Stimulated activated CD8-positive, alpha-beta memory T cell treated with anti-CD3 and anti-CD28 coated beads, Interleukin-15, amount 100 ng/mL, for 4 hours (primary cell): ENCODE measurements at places on chromosomes 12 and 14.

DNA sequence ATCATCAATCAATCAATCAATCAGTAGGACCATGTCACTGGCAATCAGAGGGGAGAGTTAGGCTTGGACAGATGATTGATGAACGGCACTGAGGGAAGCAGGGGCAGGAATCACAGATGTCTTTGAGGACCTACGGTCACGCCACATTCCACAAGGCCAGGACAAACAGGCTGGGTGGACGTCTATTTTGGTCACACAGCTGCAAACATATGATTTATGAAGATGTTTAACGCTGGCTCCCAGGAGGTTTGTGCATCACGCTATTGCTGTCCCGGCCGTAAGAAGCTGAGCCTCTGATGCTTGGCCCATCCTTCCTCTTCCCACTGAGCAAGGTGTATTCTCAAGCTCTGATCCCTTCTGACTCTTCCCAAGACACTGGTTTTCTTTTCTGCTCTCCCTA lies 160.8 kb downstream of the FOXN3 start:
- no peak for DNase-seq

- DNase-seq = no peak
Observed at GRCh38 chr14:58160561-58160960, 8.5 kb upstream of the ARMH4 start.

DNA sequence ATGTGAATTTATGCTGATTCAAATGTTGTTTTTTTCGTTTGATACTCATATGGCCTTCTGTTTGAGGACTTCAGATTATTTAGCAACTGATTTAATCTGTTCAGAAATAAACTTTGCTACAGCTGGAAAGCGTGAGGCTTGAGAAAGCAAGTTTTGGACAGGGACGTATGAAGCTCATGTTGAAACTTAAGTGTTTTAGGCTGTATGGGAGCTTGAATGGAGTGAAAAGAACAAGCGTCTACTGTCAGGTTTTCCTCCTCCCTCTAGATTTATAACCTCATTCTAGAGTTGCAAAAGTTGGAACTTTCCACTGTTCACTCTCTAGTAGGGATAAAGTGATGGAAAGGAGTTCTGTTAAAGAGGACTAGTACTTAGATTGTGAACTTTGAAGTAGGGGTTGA lies 1.0 kb downstream of the PRPF39 start:
- no peak for DNase-seq

DNA sequence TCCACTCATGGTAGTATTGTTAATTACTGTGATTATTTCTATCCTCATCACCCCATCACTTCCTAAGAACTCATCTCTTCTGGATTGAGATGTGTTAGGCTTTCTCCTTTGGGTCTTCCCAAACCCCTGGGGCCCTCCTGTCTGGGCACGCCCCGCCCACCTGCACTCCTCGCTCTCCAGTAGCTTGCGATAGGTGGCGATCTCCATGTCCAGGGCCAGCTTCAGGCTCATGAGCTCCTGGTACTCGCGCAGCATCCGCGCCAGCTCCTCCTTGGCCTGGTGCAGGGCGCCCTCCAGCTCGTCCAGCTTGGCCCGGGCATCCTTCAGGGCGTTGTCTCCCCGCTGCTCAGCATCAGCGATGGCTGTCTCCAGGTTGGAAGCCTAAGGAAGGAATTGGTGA lies 6.8 kb downstream of the KRT71 start:
- no peak for DNase-seq

- no peak for DNase-seq
Observed at GRCh38 chr12:101209319-101210302, at the start of gene SLC5A8. SLC5A8 (minus strand) TSS chr12:101210238; CDS start chr12:101209848, 390 bp downstream.

DNA sequence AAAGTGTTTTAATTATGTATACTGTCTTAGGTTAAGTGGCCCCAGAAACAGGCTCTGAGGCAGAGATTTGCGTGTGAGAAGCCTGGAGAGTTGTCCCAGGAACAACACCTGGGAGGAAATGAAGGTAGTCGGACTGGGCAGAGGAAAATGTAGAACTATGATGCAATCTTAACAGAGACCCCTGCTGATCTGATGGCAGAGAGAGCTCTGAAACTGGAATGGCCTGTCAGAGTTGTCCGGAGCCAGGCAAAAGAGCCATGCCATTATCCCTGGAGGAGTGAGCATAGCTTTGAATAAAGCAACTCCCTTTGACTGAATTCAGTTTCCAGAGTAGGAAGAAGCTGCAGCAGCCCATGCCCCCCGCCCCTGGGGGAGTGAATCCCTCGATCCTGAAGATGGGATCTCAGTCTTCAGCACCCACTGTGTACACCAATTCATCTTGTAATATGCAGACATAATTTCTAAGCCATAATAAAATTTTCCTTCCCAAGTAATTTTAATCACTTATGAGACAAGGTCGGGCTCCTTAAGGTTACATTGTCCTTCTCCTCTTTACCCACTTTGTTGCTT lies 264.8 kb downstream of the PDZRN4 start:
- no peak for DNase-seq

DNA sequence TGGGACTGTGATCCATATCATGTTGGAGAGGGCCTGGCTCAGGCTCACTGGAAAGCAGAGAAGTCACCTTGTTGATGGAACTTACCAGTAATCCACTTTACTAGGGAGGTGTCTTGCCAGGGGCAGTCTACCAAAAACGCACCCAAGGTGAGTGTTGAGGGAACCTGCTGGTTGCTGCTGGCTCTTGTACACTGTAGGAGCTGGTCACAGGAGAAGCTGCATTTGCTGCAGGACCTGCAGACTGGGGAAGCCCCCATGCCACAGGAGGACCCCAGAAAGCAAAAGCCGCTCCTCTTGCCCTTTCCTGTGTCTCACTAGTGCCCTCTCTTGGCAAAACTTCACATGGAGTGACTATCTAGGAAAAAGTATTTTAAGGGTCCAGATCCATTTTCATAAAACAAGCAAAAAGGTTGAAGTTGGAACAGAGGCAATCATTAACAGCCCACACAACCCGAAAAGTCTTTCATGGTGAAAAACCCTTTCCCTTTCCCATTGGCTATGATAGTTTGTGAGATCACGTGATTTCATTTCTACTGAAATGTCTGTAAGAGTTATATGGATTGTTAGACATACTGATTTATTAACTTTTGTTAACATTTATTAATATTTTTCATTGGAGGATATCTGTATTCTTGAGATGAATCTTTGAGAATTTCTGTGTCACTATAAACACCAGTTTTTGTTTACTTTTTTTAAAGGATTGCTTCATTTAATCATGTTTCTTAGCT lies 59.2 kb downstream of the RASSF8 start:
- DNase-seq = no peak

GRCh38 chr14:65226824-65227604 lies 124.7 kb upstream of the MAX start:
- no peak for DNase-seq

- DNase-seq = no peak
Observed at GRCh38 chr12:6430124-6430989, 14.4 kb upstream of the CD27 start.

DNA sequence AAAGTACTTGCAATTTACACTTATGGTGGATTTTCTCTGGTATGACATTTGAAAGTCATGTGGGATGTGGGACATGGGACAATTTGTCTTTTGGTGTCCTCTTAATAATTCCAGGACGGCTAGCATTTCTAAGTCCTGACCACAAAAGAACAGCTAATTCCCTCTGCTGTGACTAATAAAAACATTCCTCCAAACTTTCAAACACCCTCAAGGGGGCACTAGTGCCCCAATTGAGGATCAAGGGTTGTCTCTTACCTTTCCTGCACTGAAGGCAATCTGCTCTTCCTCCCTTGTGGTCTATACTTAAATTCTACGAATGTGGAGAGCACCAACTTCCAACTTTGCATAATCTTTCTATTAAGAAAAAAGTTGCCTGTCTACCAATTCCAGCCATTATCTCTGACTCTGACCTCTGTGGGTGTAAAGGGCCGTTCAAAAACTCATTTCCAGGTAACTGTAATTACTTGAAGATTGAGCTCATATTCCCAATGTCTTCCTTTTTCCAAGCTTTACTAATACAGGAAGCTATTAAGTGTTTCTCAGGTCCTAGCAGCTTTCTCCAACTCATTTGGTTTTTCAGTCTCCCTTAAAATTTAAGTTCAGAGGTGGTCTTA lies 210.2 kb downstream of the PTPRO start:
- DNase-seq = no peak

GRCh38 chr12:68176257-68176656 lies 16.7 kb upstream of the IFNG start:
- no peak for DNase-seq
